Activated T-cell treated with anti-CD3 and anti-CD28 coated beads, Interleukin-2, amount 50 U/mL, for 48 hours (primary cell): ENCODE measurements at places on chromosomes 1 and 21.
A peak's percentile ranks its signal among the peaks of the same experiment; 100 is the strongest.

DNA sequence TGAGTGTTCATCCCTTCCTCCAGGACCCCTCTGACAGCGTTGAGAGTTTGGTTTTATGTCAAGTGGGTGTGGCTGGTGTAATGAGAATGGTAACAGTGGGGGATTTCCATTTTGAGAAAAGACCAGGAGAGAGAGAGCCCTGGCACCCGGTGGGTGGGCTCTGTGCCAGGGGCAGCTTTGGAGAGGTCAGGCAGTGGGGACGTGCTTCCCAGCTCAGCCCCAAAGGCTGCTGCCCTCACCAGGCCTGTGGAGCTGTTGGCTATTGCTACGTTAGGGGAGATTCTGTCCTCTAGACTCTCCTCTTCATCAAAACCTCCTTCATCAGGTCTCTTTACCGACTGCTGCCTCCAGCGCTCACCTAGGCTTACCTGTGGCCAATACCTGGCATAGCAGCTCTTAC is 176.3 kb downstream of the PTPRU start:
- no peak for DNase-seq

- DNase-seq: no peak
Observed at GRCh38 chr1:7554385-7555235, 216.5 kb upstream of the VAMP3 start.

GRCh38 chr1:15848143-15848928 is 829 bp downstream of the SPEN start:
- DNase-seq: peak; percentile 76

DNA sequence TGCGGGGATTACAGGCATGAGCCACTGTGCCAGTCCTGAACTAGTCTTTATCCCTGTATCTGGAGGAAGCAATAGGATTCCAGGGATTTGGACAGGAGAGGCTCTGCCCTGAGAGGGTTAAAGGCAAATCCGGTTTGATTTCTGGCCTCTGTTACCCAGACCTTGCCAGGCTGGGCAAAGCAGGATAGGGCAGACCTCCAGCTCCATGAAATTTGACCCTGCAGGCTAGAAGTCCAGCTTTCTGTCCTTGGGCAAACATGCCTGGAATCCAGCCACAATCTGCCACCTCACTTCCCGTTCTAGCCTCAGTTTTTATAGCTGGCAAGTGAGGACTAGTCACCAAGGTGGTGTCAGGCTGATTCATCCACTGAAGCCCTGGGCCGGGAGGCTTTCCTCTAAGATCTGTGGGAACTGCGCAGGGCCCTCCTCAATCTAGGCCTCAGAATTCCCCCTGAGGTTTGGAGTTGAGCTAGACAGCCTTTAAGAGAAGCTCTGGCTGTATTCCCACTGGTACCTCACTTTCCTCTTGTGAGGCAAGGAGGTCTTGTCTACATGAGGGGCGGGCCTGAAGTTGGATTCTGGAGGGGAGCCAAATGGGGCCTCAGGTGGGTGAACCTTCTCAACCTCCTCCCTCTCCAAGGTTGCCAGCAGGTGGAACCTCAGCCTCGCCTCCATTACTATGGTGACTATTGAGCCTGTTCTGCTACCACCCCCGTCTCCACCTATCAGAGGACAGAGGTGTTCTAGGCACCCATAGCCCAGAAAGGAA is 7.0 kb upstream of the P3R3URF start:
- DNase-seq: no peak

GRCh38 chr1:38508232-38508631 is 351.3 kb downstream of the RRAGC start:
- DNase-seq: no peak

GRCh38 chr1:202806845-202807450 is 1.3 kb downstream of the KDM5B start:
- peak; percentile 57 for DNase-seq

GRCh38 chr1:192311281-192311680 is 5.5 kb upstream of the RGS21 start:
- DNase-seq: no peak

DNA sequence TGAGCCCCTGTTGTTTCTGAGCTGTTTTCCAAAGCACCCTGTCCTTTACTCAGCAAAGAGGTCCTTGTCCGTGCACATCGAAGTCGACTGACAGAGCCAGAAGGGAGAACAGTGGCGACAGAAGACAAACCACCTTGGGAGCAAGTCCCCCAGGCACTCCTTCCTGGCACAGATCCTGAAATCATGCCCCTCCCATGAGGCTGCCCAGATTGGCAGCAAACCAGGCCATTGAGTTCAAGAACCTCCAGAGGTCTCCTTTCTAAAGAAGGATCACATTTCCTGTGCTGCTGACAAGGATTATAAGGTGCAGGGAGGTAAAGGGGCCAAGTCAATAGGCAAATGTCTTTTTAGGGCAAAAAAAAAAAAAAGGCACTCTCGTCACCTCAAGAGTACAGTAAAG is 84.7 kb upstream of the HIVEP3 start:
- DNase-seq: no peak

DNA sequence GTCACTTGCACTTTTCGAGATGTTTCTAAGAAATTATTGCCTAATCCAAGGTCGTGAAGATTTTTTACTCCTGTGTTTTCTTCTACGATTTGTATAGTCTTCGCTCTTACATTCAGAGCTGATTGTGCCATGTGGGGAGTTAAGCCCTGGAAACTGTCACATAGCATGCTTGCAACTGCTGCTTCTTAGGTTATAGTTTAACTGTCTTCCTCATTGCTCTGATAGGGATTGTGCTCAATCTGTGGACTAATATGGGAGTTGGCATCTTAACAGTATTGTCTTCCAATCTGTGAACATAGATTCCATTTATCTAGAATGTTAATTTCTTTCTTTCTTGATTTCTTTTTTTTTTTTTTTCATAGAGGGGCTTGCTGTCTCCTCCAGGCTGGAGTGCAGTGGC is 34.8 kb upstream of the CAMTA1 start:
- DNase-seq: no peak

- no peak for DNase-seq
Observed at GRCh38 chr1:106584107-106584506, 472.4 kb upstream of the PRMT6 start.
